G401 (cell line): ENCODE measurements at places on chromosomes 13 and 19.
A peak's percentile ranks its signal among the peaks of the same experiment; 100 is the strongest.

GRCh38 chr13:101209206-101209893 is 207.0 kb downstream of the NALCN start:
- no peak for DNase-seq

DNA sequence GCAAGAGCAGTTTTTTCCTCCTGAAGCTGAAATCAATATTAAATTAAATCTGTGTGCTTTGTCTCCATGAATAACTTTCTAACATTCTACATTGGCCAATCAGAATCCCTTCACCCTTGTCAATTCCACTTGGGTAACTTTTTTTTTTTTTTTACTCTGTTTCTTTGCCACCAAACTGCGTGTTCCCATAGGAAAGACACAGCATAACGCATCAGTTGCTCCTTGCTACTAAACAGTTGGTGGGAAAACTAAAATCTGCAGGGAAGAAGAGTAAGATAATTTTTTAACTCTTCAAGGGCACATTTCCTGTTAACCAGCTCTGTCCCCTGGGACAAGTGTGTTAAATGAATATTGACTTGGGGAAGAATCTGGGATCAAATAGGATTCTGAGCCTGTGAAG is 113.3 kb upstream of the SERP2 start:
- DNase-seq, result no peak

DNA sequence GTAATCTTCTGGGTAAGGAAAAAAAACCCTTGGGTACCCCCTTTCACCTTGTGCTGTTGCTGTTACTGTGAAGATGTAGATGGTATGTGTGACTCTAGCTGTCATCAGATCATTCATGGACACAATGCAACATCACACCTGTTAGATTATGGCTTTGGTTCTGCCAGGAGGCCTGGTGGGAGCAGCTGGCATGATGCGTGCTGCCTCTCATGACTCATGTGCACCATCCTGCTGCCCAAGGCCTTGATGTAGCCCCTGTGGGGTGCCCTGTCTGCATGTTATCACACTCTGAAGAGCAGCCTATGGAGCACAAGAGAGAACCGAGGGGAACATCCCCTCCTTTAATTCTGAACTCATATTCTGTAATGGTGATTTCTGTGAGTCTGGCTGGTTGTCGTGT is 57.7 kb upstream of the TEX29 start:
- DNase-seq, result peak; percentile 47

GRCh38 chr13:75621147-75621546 is 15.0 kb upstream of the LMO7 start:
- no peak for DNase-seq

DNA sequence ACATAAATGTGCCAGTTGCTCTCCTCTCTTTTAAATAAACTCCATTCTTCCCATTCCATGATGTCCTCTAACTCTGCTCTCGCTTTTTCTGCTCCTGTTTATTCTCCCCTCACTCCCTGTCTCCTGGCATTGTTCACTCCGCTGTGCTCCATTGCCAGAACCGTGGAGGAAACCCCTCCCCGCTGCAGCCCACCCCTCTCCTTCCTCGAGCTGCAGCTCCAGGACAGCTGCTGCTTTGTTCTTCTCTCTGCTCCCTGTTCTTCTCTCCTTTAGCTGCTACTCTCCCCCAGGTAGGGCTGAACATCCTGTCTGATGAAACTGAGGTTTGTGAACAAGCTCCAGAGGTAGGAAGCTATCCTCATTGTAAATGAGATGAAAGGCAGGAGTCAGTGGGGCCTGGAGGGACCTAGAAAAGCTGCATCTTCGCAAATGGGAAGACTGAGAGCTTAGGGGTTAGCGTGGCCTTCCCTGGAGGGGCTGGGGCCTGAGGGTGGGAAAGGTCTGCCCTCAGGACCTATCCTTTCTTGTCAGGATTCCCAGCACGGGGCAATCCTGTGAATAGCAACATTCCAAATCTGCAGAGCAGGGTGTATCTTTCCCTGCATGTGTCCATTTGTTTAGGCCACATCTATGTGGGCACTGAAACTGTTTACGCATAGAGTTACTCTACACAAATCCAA is 243.7 kb downstream of the DNAJC15 start:
- no peak for DNase-seq

- no peak for DNase-seq
Measured at GRCh38 chr13:30618930-30619279, 1.2 kb downstream of the USPL1 start.

GRCh38 chr13:23344931-23345595 is 88.4 kb downstream of the SACS start:
- DNase-seq, result no peak

DNA sequence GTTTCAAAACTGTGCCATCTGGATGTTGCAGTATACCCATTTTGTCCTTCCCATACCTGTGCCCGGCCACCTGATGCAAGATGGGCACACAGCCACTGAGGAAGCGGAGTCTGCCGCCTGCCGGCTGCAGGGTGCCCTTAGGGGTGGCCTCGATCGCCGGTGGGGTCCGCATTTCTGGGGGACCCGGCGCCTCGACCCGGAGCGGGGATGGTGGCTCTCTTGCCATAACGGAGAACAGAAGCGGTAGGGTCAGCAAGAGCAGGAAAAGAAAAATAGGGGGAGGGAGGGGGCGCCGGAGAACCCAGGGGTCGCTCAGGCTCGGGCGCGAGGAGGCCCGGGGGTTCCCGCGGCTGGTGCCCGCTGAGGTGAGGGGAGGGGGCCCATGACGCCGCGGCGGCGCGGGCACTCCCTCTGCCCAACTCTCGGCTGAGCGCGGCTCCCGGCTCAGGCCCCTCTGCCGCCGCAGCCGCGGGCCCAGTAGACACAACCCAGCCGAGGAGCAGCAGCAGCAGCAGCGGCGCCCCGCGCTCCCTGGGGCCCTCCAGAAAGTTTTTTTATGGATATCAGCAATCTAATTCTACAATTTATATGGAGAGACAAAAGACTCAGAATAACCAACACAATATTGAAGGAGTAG is 13.8 kb upstream of the CYP4F2 start:
- no peak for DNase-seq

DNA sequence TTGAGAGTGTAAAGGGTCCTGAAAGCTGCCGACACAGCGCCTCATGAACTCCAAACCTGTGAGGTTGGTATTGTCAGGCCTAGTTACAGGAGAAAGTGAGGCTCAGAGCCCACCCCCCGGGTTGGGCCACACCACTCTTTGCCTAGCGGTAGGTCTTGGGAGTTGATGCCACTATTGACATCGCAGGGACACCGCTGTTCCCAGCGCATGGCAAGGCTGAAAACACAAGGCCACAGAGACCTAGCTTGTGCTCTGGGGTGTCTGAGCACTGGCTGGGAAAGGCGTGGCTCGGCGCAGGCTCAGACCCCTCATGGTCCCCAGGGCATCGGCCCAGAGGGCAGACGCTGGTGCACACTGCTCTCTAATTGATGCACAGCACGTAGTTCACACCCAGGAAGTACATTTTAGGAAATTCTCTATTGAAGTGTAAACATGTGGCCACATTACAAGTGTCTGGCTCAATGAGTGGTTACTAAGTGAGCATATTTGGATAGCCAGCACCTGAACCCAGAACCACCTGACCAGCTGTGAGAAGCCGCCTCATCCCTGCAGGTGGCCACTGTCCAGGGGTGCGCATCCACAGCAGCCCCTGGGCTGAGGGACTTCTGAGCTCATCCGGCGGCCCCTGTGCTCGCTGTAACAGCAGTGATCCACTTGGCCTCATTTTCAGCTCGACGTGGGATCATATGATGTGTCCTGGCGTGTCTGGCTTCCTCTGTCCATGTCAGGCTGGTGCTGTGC is 27.3 kb downstream of the UPF1 start:
- no peak for DNase-seq

GRCh38 chr13:47459512-47459911 is 541.6 kb downstream of the SUCLA2 start:
- no peak for DNase-seq

DNA sequence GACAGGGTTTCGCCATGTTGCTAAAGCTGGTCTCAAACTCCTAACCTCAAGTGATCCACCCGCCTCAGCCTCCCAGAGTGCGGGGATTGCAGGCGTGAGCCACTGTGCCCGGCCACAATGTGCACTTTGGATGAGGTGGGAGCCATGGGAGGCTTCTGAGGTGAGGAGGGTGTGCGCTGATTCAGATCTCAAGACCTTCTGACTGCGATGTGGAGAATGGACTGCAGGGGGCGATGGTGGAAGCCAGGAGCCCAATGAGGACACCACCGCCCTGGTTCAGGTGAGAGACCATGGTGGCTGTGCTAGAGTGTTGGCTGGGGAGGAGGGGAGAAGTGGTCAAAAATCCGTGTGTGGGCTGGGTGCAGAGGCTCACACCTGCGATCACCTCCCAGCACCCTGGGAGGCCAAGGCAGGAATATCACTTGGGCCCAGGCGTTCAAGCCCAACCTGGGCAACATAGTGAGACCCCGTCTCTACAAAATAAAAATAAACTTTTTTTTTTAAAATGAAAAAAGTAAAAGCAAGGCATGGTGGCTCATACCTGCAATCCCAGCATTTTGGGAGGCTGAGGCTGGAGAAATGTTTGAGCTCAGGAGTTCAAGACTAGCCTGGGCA is 5.6 kb downstream of the INAFM1 start:
- DNase-seq, result no peak

DNA sequence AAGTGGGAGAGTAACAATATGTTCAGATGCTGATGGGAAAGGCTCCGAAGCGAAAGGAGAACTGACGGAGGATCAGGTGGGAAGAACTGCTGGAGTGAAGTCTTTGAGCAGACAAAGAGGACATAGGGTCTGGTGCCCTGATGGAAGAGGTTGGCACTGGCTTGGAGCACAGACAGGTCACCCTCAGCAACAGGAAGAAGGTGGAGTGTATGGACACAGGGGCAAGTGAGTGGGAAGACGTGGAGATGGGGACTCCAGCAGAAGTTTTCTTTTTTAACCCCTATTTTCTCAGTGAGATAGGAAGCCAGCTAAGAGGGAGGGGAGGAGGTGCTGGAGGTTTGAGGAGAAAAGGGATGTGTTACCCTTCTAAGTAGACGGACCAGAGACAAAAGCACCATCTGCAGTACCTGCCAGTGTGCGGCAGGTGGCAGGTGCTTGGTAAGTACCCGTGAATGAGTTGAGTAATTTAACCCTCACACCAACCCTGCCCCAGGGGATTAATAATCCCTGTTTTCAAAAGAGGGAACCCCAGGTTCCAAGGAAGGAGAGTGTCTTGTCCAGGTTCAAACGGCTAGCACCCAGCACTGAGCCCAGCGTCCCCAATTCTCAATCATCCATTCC is 11.2 kb downstream of the HAS1 start:
- peak; percentile 22 for DNase-seq

GRCh38 chr13:37966266-37966665 is 96.7 kb upstream of the TRPC4 start:
- no peak for DNase-seq

DNA sequence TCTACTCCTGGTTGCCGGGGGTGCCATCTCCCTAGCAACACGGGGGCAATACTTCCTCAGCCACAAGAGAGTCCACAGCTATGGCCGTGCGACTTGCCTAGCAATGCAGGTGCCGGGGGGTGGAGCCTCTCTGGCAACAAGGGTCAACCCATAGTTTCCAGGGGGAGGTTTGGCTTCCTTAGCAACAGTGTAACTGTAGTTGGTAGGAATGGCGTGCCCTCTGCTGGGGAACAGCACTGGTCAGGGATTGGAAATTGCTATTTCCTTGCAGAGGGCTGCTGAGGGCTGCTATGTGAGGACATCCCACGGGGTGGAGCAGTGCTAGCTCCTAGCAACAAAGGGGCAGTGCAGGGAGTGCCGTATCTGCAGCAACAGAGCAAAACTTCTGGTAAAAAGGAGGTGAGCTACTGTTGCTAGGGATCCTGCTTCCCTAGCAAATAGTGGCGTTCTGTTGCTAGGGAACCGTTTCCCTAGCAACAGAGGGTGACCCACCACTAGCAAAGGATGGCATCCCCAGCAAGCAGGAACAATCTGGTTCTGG is 7.0 kb upstream of the TMC4 start:
- peak; percentile 58 for DNase-seq

DNA sequence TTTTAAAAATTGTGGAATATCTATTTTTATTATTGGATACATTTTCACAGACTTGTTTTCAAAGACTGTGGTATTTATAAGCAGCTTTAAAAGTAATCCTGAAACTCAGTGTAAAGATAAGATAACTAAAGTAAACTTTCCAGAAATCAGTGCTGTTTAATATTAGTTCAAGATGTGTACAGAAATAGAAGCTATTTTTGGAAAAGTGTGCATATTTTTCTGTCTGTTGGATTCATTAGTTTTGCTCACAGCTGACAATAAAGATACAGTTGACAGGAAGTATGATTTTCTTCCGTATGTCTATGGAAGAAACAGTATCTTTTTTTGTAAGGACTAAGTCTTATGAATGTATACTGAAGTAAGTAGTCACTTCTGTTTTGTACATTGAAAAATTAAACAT is 85.9 kb downstream of the GJA3 start:
- DNase-seq, result no peak

- DNase-seq, result no peak
Measured at GRCh38 chr13:27679896-27680295, 58.2 kb downstream of the POLR1D start.

GRCh38 chr19:36916991-36917390 is 859 bp downstream of the ZNF568 start:
- peak; percentile 27 for DNase-seq

DNA sequence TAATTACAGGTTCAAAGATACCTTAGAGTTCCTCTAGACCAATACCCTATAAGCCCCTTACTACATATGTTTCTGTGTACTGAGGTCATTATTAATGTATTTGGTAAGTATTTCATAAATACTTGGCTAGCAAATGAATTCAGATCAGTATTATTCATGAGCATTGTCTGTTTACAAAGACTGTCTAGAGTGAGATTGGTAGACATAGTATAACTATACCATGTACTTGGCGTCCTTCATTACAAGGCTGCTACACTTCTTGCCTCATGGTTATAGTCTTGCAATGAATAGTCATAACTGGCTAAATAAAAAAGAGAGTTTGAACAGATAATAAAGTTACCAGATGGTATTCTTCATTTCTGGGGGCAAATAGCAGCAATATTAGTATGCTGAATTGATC is 12.1 kb downstream of the SETDB2 start:
- no peak for DNase-seq

GRCh38 chr13:99196466-99197116 is 4.1 kb upstream of the UBAC2 start:
- no peak for DNase-seq

GRCh38 chr13:76971215-76971614 is 20.7 kb upstream of the CLN5 start:
- DNase-seq, result peak; percentile 53

DNA sequence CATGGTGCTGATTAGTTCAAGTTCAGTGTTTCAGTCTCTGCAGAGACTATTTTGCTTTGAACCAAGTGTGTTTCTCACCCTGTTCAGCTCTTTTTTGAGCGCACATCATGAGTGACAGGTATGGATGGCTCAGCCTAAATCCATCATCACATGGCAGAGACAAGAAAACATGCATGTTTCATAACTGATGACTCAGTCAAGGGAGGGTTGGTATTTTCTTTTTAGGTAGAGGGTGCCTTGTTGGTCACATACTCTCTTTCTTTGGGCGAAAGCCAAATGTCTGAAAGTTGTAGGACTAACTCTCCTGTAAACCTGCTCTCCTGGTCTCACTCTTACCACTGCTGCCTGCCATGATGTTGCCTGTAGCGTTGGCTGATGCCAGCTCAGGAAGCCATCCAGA is 48.1 kb upstream of the RAP2A start:
- no peak for DNase-seq
